GM13977 (cell line): ENCODE measurements at places on chromosomes 6 and 20.

- DNase-seq, result no peak
These were observed 27.9 kb downstream of the TRAM2 start for GRCh38 chr6:52548999-52549398.

DNA sequence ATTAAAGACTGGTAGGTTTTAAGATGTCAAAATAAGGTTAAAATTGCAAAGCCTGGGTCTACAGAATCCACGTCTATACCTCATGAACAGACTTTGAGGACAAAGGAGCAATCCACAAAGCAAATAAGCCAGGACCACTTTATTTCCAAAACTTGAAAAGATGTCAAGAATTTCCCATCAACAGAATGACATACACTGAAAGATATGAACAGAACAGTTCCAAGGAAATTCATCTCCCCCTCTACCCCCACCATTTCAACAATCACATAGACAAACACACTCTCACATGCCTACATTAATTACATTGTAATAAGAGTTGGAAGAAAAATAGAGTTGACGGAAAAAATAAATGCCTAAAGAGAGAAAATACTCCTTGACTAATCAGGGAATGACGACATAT, 45.2 kb upstream of the NHSL1 start:
- no peak for DNase-seq

GRCh38 chr20:32440069-32440757, 82.1 kb downstream of the ASXL1 start:
- DNase-seq, result no peak

DNA sequence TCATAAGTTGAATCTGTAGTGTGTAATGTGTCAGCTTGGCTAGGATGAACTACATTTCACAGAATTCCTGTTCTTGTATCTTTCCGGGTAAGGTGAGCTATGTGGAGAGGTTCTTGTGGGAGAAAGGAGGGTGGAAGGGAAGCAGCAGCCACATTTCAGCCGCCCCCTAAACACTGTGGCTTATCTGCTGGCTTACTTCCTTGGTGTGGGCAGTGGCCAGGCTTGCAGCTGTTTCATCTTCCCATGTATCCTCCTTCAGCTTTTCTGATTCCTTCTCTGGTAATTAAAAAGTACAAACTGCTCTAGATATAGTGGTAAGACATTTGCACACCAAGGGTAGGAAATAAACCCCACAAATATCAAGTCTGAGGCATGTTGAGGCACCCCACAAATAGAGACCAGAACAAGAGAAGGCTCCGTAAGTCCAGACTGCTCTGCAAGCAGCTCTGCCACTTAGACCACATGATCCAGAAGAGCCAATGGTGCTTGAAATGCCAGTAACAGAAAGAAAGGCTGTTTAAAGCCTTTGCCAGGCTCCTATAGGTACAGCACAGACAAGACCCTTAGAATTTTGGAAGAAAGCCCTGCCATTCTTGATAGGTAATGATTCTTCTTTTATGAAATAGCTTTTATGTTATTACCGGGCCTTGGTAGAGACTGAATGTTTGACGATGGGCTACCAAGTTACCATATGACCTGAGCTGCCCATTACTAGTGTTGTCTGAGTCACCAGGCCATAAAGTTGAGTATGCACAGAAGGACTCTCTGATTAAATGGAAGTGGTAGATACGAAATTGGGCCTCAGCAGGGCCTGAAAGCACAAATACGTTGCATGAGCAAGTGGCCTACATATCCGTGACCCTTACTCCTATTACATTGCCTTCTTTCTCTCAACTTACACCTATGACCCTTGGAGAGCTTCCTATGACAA, 215.0 kb upstream of the SGK1 start:
- DNase-seq, result no peak

DNA sequence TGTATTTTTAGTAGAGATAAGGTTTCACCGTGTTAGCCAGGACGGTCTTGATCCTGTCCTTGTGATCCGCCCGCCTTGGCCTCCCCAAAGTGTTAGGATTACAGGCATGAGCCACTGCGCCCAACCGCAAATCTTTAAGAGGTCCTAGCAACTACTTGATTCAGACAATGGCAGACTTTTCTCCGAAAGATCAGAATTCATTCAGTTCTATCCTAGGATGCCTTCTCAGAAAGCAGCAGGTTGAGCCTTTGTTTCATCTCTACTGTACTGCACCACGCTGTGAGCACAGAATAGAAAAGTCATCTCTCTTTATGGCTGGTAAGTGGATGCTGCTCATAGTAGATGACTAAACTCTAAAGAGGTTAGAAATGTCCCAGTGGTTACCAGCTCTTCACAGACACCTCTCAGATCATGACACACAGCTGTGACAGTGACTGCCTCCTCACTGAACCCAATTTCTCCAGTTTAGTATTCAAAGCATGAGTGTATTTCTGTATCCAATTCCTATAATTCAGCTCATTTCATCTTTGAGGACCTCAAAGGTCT, 6.0 kb upstream of the HSF2 start:
- DNase-seq, result no peak

- DNase-seq, result no peak
These were observed 30.8 kb downstream of the RRBP1 start for GRCh38 chr20:17651129-17651759.

- no peak for DNase-seq
These were observed 173.7 kb upstream of the SSTR4 start for GRCh38 chr20:22861231-22861980.

DNA sequence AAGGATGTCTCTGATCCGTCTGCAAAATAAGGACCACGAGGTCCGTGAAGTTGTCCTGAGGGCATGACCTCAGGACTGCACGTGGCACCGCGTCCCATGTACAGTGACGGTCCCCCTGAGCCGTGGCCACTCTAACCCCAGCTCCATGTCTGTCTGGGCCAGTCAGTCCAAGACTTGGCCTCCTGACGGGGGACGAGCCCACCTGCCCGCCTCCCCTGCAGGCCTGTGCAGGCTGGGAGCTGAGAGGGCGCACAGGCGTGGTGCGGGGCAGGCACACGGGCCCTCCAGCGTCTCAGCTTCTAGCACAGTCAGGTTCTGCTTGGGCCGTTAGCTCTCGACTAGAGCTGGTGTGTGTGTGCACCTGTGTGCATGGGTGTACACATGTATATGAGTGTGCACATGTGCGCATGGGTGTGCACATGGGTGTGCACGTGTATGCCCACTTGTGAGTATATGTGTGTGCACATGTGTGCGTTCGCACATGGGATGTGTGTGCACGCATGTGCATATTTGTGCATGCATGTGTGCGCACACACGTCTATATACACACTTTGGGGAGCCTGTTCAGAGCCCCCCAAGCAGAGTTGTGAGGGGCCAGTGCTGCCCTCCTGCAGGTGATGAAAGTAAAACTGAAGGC, 307.0 kb downstream of the TAF4 start:
- no peak for DNase-seq

DNA sequence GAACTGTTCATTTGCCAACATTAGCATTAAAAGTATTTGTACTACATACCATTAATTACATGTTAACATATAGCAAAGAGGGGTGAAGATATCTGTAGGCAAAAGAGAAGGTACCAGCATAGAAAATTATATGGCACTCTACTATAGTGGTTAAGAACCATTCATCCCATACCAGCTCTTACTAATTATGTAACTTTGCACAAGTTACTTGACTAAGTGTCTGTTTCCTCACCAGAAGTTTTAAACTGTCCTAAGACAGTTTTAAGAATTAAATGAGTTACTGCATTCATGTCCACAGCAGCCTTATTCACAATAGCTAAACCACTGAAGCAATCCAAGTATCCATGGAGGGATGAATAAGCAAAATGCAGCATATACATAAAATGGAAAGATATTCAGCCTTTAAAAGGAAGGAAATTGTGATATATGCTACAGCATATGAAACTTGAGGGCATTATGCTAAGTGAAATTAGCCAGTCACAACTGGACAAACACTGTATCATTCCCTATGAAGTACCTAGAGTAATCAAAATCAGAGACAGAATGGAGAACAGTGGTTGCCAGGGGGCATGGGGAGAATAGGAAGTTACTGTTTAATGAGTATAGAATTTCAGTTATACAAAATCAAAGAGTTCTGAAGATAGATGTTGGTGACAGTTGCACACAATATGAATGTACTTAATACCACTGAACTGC, 98.9 kb downstream of the RNGTT start:
- DNase-seq, result no peak

- no peak for DNase-seq
These were observed 133.7 kb downstream of the LCA5 start for GRCh38 chr6:79403563-79403962.

- peak; percentile 43 for DNase-seq
These were observed 627.5 kb downstream of the PKHD1 start for GRCh38 chr6:51459958-51460357.

GRCh38 chr6:150076196-150076893, 7.4 kb upstream of the ULBP3 start:
- no peak for DNase-seq

DNA sequence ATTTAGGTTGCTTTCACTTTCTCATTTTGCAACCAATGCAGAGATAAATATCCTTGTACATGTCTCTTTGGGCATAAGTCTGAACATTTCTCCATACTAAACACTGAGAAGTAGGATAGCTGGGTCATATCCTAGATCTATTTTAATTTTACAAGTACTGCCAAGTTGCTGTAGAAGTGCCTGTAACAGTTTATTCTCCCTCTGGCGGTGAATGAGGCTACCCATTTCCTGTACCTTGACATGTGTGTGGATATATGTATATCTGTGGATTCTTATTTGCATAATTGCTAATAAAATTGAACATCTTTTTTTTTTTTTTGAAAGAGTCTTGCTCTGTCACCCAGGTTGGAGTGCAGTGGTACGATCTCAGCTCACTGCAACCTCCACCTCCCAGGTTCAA, 48.0 kb upstream of the PNRC1 start:
- DNase-seq, result no peak

DNA sequence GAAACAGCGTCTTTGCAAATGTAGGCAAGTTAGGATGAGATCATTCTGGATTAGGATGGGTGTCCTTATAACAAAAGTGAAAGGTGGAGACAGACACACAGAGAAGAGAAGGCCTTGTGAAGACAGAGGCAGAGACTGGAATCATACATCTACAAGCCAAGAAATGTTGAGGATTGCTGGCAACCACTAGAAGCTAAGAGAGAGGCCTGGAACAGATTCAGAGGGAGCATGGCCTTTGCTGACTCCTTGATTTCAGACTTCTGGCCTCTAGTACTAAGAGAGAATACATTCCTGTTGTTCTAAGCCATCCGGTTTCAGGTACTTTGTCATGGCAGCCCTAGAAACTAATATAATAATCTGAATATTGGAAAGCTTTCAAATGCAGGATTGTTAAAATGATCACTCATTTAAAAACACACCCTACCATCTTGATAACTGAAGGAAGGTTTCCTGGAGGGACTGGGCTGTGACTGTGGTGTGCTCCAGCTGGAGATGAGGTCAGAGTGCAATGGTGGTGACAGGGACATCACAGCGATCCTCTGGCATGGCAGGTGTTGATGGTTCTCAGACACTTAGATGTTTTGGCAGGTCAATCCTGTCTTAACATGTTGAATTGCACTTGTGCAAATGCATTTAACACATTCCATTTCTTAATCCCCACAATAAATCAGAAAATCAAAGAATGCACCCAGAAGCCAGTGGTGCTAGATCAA, 25.1 kb downstream of the CD83 start:
- no peak for DNase-seq

DNA sequence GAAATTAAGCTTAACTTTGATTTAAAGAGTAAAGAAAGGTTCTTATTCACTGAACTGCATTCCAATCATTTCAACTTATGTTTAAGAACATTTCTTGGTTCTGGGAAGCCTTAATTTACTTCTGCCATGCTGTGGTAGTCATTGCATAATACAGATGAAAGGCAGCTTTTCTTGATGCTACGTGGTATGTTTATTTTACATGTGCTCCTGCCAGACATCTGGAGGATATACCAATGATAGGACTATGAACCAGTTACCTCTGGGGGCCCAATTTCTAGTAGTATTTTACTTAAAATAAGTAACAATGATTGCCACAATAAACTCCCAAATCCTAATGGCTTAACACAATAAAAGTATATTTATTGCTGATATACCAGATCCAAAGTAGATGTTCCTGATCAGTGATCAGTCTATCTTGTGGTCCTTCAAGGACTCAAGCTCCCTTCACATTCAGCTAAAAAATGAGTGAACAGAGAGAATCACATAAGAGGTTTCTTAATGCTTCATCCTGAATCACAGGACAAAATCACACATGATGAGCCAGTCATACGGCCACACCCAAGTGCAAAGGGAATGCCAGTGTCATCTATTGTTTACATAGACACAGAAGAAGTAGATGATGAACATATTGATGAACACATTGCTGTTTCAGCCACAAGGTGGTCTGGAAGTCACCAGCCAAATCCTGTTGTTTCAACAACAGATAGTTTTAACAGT, 56.5 kb upstream of the CCN2 start:
- no peak for DNase-seq

- DNase-seq, result no peak
These were observed 13.0 kb downstream of the BAG6 start for GRCh38 chr6:31639449-31639861.

DNA sequence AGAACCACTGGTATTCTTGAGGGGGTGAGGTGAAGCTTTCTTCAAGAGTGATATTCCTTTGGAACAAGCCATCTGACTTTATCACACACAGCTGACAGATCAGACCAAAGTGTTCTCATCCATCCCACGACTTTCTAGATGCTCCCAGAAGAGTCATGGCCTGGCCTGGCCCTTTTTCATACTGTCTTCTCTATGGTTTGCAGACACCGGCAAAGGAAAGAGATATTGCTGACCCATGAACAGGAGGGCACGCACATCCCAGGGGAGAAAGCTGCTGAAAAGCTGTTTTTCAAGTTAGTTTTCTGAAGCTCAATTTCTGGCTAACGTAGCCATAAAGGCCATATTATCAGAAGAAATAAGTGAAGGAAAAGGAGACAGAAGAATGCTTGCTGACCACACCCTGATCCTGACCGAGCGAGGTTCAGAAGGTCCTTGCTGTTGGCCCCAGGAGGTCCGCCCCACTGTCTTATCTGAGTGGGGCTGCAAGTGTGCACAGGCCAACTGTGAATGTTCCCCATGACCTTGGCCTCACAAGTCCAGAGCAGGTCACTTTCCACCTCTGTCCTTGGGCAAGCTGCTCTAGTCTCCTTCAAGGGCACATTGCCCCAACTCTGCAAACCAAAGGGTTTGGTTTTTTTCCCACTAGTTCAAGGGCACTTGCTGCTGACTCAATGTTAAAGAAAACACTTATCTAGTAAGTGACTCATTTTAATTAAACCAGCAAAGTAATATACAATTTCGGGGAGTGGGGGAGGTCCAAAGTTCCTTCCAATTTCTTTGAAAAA, 2.0 kb downstream of the ACSS1 start:
- DNase-seq, result no peak

DNA sequence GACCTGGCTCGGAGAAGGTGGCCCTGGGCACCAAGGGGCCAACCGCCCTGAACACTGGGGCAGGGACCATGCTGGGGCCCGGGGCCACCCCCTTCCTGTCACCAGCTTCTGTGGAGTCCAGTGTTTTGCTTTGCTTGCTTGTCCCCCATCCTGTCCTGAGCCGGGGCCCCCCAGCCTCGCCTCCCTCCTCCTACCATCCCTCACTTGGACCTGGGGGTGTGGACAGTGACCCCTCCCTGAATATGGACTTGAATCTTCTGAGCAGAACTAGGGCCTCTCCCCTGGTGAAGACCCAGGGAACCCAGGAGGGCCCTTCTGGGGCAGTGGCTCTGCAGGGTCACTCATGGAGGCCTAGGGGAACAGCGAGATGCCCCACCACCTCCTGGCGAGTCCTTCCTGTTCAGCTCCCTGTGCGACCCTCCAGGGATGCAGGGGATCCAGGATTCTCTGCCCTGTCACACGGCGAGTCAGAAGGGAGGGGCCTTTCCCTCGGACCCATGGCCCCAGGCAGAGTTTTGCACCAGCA, 41.6 kb downstream of the VSTM2L start:
- DNase-seq, result no peak
